IPS-NIHi11 (cell line): ENCODE measurements at places on chromosomes 12 and 14.

DNA sequence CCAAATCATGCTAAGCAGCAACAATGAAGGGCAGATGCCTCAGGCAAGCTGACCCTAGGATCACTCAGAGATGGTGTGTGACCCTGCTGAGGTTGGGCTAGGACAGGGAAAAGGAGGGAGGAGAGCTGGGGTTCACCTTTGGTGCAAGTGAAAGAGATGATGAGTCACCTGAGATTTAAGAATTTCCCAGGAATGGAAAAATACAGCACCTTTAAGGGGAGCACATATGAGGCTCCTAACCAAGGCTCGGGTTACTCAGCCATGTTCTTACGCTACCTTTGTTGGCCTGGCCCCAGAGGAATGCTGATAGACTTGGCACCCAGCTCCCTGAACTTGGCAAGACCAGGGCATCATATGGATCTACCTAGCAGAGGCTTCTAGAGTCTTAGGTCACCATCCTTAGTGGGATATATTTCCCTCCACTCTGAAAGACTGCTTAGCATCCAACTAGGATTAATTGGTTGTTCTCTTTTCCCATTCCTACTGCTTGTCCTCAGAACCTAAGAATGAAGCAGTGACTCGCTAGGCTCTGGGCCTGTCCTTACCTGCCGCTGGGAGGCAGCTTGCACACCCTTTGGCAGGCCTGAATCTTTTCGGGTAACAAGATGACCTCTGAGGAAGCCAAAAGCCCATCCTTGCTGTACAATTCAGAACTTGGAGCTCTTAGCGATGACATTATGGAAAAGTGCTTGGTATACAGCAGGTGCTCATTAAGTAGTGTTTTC lies 4.0 kb upstream of the NAA25 start:
- DNase-seq, result peak; percentile 32

DNA sequence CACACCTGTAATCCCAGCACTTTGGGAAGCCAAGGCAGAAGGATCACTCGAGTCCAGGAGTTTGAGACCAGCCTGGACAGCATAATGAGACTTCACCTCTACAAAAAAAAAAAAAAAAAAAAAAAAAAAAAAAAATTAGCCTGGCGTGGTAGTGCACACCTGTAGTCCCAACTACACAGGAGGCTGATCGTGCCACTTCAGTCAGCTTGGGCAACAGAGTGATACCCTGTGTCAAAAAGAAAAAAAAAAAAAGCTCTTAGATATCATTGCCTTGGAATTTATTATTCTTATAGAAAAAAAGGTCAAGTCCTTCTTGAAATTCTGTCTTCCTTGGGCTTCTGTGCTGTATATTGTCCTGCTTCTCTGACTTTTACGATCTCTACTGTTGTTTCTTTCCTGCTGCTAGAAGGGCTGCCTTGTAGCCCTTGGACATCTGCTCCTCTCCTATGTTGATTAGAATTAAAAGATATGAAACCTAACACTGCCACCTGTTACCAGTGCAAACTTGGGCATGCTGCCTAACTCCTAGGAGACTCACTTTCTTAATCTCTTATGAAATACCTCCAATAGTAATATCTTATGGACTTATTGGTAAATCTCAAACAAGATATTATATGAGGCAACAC lies 5.7 kb downstream of the TMEM19 start:
- no peak for DNase-seq

GRCh38 chr14:51616724-51617409 lies 34.8 kb upstream of the FRMD6 start:
- DNase-seq, result no peak

- DNase-seq, result peak; percentile 68
Observed at GRCh38 chr12:7113389-7113871, 4.4 kb upstream of the C1RL start.

GRCh38 chr12:53748072-53748840 lies 3.5 kb downstream of the CISTR start:
- DNase-seq, result no peak

GRCh38 chr12:8449355-8449859 lies 6.4 kb upstream of the CLEC6A start:
- DNase-seq, result peak; percentile 13

DNA sequence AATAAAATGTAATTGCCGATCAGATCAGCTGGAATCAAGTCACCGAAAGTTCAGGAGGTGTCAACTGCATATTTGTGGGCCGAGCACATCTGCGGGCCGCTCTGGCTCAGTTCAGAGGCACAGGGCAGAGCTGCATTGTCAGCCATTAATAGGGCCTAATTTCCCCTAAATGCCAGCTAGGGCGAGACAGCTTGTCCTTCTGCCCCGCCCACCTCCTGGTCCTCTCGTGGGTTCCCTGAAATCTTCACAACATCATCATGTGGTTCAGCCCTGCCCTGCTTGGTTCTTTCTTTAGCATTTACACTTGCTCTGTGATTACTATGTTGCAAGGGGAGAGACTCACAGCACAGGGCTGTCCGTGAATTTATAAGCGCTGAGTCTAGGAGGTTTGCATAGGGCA lies 148.9 kb downstream of the CHST11 start:
- no peak for DNase-seq

- DNase-seq, result no peak
Observed at GRCh38 chr14:68974759-68975347, 4.2 kb downstream of the ACTN1 start.

DNA sequence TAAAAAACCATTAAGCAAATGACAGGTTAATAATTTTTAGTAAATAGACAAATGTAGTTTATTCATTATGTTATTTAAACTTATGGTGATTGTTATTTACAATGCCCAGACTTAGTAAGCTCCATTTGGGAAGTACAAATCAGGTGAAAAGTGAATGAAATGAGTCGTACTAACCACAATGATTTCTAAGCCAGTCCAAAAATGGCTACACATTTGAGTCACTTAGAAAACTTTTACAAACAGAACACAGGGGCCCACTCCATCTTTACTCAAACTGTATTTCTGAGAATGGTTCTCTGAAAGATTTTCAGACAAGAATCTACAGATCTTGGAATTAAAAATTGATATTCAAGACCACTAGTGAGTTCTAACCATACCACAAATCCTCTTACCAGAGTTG lies 653.3 kb upstream of the MIS18BP1 start:
- no peak for DNase-seq

DNA sequence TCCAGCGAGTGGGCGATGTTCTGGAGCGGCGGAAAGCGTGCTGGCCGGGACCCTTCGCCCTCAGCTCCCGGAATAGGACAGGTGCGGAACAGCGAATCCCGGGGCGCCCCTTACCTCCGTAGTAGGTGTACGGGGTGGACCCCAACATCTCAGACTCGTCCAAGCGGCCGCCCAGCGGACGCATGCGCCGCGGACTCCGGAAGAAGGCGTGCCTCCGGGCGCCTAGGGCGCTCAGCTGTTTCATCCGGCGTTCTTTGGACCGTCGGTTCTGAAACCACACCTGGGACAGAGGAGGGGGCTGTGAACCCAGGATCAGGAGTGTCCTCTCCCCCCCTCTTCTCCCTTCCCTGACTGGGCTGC lies 4.5 kb downstream of the LHX5 start:
- no peak for DNase-seq

DNA sequence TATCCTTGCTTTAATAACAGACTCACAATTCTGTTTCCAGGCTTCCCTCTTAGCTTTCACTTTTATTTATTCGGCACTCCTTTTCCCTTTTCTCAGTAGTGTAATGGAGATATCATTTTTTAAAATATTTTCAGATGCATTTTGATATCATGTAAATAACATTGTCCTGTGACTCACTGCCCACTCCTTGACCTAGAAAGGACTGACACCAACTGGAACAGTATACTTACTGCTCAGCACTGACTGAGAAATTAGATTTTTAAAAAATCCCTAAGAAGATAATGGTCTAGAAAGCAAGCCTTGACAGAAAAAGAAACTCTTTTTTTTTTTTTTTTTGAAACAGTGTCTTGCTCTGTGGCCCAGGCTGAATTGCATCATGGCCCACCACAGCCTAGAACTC lies 118.0 kb upstream of the FSCB start:
- DNase-seq, result no peak

- DNase-seq, result no peak
Observed at GRCh38 chr12:49621651-49622500, 1.5 kb upstream of the PRPF40B start.
